ENCODE measurements at places on chromosomes 6 and 20.

- no peak for DNase-seq
Measured at GRCh38 chr6:166588691-166589336, 2.3 kb upstream of the RAMACL start.

GRCh38 chr20:10927936-10928840 is 254.4 kb upstream of the JAG1 start:
- no peak for DNase-seq

GRCh38 chr6:5782783-5783547 is 223.8 kb downstream of the NRN1 start:
- no peak for DNase-seq

DNA sequence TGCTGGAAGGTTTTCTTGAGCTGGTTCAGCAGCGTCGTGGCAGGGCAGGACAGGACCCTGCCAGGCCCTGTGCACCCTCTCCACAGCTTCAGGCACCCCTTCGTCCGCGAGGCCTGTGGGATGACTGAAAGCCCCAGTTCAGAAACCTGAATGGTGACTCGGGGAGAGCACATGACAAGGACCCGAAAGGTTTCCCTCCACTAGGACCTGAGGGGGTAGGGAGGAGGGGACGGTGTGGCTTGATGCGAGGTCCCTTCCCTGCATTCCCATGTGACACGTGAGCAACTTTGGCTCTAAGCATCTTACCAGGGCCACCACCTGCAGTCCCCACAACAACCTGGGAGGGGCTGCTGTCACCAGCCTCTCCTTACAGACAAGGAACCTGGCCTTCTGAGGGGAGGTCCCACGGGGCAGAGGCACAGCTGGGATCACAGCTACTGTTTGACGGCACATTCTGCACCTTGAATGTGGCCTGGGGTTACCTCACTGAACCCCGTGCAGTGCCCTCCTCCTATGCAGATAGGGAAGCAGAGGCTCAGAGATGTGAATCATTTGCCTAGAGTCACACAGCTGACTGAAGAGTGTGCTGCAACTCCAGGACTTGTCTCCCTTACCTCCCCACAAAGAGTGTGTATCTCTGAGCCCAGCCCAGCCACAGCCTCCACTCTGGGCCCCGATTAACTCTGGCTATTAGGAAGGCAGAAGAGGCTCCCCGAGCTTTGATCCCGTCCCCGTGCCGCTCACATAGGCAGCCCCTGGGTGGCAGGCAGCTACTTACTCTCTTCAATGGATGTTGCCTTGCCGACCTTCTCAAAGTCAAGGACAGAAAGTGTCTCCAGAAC is 84.6 kb downstream of the PTPN1 start:
- DNase-seq, result no peak

- peak; percentile 57 for DNase-seq
Measured at GRCh38 chr20:10673176-10673841, 490 bp downstream of the JAG1 start.

- DNase-seq, result no peak
Measured at GRCh38 chr6:16993396-16993795, 108.5 kb upstream of the STMND1 start.

DNA sequence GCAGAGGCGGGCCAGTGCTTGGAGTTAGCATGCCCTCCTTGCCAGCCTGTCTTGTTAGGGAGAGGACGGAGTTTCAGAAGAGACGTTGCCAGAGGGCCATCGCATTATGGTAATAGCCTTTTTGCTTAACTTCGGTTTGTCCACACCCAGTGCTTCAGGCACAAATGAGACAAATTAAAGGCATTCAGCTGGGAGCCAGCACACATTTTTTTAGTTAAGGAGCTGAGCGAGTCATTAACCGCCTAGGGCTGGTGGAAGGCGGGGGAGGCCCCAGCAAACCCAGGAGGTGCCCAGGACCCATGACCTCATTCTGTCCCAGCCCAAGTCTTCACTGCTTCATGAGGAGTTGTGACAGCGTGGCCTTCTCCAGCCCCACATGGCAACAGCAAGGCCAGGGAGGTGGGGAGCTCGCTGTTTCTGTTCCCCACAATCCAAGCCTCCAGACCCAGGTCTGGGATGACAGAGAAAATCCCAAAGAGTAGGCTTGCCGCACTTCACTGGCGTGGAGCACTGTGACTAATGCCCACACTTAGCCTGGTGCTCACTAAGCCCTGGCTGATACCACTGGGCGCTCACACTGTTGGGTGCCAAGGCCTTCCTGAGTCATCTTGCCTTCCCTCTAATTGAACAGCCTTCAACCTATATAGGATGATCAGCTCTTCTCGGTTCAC is 237.1 kb downstream of the ANKRD60 start:
- no peak for DNase-seq

- no peak for DNase-seq
Measured at GRCh38 chr6:147226163-147226724, 22.0 kb downstream of the STXBP5 start.

DNA sequence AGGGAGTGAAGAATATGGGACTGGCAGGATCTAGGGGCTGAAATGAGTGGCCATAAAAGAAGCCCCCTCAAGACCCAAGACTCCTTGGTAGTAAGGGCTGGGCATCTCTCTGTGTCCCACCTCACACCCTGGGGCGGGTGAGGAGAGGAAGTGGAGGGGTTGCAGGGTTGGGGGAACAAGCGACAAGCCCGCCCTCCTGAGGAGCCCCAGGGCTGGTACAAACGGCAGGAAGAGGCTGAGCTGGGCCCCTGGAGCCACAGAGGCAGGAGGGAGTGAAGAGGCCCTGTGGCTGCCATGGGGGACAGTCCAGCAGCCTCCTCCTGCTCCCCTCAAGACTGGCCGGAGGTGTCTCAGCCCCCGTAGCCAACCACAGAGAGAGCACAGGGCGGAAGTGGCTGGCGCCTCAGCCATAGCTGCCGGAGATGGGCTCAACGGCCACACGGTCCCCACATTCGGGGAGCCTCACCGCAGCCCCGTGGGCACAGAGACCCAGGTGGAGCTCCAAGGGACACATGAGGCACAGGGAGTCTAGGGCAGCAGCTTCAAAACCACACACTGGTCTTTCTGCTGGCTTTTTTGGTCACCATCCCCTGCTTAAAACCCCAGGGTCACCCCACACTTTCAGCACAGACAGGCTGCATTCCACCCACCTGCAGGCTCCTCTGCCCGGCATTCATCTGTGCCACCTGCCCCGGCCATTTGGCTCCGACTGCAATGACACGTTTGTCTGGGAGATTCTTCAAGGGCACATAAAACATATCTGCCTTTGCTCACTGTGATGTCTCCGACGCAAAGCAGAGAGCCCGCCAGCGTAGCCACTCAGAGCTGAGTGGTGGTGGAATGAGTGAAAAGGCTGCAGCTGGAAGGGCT is 524 bp downstream of the C20orf203 start:
- no peak for DNase-seq

DNA sequence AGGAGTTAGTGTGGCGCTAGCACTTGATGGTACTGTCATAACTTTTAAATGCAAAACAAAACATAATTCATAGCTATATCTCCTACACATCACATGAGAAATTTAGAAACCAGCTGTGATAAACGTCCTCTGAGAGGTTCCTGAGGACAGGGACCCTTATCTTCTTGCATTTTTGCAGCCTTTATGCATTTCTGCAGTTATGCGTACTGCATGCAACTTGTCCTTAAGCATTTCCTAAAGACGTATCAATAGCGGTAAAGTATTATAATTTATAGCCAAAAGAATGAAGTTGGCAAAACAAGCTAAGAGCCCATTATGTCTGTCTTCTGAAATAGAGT is 1.7 kb downstream of the NAPB start:
- no peak for DNase-seq

DNA sequence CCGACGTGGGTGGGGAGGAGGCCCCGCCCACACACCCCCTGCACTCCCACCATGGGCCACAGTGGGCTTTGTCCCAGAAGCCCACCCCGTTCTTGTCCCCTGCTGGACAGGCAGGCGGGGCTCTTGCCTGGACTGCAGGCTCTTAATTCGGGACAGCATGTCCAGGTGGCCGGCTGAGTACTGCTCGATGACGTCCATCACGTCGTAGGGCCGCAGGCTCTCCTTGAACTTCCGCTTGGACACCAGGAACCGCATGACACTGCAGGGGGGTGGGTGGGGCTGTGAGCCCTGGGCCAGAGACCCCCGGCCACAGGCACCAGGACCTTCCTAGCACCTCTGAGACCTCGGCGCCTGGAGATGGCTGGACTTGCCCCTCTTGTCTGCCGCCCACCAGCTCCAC is 52.2 kb upstream of the CHRNA4 start:
- no peak for DNase-seq

- DNase-seq, result no peak
Measured at GRCh38 chr6:125228981-125229479, 72.7 kb downstream of the HDDC2 start.

- DNase-seq, result no peak
Measured at GRCh38 chr6:960356-960755, 267.4 kb upstream of the EXOC2 start.

DNA sequence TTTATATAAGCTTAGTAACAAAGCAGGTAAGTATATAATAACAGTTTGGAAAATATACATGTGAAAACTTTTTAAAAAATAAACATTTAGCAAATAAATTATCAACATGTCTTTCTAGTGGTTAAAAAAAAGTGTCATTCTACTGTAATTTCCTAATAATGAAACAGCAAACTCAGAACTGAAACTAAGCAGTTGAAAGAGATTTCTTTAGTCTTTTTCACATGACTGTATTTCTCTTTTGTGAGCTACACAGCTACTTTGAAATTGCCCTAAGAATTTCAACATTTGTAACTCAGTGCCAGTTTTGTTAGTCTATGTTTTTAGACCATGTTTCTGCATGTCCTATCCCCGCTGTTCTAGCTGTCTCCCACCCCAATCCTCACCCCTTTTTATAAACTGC is 28.4 kb upstream of the SDHAF4 start:
- no peak for DNase-seq

- no peak for DNase-seq
Measured at GRCh38 chr20:10264166-10264558, 45.5 kb downstream of the SNAP25 start.

GRCh38 chr6:139591075-139591865 is 216.8 kb upstream of the CITED2 start:
- DNase-seq, result no peak

- no peak for DNase-seq
Measured at GRCh38 chr20:15205719-15206118, 868.3 kb upstream of the FLRT3 start.

DNA sequence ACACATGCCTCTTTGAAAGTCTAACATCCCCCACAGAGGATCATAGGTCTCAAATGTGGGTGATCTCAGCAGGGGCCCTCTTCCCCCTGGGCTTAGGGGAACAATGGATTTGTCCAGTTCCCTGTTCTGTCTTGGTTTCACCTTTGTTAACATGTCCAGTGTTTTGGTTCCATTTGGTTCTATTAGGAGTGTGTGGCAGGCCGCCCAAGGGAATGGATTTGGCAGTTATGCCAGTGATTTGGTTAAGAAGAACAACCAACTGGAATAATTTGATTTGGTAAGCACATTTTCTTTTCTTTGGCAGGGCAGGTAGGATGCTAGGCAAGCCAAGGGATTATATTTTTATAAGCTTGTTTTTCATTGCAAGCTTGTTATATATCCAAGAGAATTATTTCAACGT is 28.5 kb upstream of the ENPP1 start:
- DNase-seq, result no peak

DNA sequence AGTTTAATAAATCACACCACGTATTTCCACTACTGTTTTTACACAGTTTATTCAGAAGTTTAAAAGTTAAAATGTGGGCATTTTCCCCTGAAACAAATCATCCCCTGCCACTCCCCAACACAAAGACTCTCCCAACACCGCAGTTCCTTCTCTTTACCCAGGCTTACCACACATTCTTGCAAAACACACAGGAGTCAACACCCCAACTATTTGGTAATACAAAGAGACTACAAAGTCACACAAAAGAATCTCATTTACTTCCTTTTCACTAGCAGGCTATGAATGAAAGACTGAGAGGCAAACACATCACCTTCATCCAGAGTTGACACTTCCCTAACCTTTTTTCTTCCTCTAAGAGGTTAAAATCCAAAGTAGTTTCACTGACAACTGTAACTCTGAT is 51.1 kb downstream of the KCTD20 start:
- no peak for DNase-seq

- DNase-seq, result no peak
Measured at GRCh38 chr6:131288214-131288613, 152.9 kb downstream of the AKAP7 start.
